ENCODE measurements at places on chromosomes 16 and 17. TPM values are rescaled to one million over a fixed set of nuclear protein-coding genes. Genes with fewer than 3 reads are reported as not detected.

GRCh38 chr16:75222271-75222783, 3.5 kb downstream of the CTRB1 start:
- H3K36me3 ChIP-seq, result no peaks in the 10 kb centered on the region
- DNase-seq, result no peak
- H3K4me1 ChIP-seq, result no peaks in the 10 kb centered on the region

- peak overlapping the region; percentile 49 for H3K4me3 ChIP-seq
- no peaks in the 10 kb centered on the region for H3K4me1 ChIP-seq
- H3K27me3 ChIP-seq, result no peaks in the 10 kb centered on the region
- peak; percentile 74 for DNase-seq
- no peak overlapping the region for H3K27ac ChIP-seq
These were observed 99.9 kb downstream of the EFCAB13 start for GRCh38 chr17:47423406-47424295.

- H3K36me3 ChIP-seq, result no peaks in the 10 kb centered on the region
- H3K27ac ChIP-seq, result no peak overlapping the region
- H3K27me3 ChIP-seq, result no peaks in the 10 kb centered on the region
- peak; percentile 61 for DNase-seq
These were observed 7.0 kb downstream of the PRR29 start for GRCh38 chr17:64004903-64005733.

GRCh38 chr17:12691173-12691572, 25.5 kb downstream of the MYOCD start:
- H3K4me3 ChIP-seq, result no peak overlapping the region
- H3K27me3 ChIP-seq, result no peaks in the 10 kb centered on the region
- H3K4me1 ChIP-seq, result no peaks in the 10 kb centered on the region

GRCh38 chr17:78346605-78347250, 13.1 kb downstream of the SOCS3 start:
- H3K4me3 ChIP-seq, result no peak overlapping the region
- no peak for DNase-seq
- no peaks in the 10 kb centered on the region for H3K36me3 ChIP-seq

DNA sequence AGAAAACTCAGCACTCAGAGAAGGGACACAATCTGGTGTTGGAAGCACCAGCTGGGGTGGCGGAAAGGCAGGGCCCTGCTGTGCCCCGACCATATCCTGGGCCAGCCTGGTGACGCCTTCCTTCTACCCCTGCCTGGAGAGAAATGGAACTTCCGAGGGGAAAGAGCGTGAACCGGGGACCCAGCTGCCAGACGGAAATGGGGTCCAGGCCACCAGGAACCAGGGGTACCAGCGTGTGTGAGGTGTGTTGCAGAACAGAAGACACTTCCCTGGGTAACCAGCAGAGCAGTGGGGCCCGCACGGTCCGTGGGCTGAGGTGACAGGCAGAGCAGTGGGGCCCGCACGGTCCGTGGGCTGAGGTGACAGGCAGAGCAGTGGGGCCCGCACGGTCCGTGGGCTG, 6.8 kb downstream of the RAB40B start:
- no peaks in the 10 kb centered on the region for H3K4me1 ChIP-seq
- no peak overlapping the region for H3K4me3 ChIP-seq
- no peaks in the 10 kb centered on the region for H3K36me3 ChIP-seq
- peak; percentile 26 for DNase-seq
- no peak overlapping the region for H3K27ac ChIP-seq
- H3K27me3 ChIP-seq, result no peaks in the 10 kb centered on the region

DNA sequence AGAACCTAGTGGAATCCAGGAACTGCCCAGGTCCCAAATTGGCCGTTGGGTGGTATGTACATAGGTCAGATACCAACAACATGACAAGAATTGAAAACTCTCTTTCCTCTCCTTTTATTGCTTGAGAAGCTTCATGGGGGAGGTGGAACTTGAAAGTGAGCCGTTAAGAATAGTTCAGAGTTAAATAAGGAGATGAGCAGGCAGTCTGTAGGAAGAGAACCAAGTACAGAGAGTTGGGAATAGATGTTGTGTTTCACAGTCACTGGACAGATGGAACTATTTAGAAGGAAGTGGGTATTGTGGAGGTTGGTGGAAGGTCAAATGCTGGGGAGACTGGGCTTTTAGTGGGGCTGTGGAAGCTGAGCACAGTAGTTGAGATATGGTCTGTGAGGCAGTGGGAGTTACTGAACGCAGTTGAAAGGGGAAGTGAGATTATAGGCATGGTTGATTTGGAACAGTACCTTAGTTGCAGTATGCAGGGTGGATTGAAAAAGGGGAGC, 26.4 kb downstream of the ARHGAP44 start:
- H3K36me3 ChIP-seq, result no peaks in the 10 kb centered on the region
- no peaks in the 10 kb centered on the region for H3K4me1 ChIP-seq
- no peak for DNase-seq
- H3K27ac ChIP-seq, result no peak overlapping the region

DNA sequence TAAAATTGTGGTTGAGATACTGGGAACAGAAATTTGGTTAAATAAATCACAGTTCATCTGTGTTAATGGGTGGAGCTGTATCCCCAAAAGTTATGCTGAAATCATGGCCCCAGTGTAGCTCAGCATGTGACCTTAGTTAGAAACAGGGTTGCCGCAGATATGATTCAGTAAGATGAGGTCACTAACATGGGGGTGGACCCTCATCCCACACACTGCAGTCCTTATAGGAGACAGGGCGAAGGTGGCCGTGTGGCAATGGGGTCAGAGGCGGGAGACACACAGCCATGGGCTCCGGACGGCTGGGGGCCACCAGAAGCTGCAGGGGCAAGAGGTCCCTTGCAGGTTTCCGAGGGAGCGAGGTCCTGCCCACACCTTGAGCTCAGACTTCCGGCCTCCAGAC, 10.7 kb downstream of the GALNS start:
- H3K27me3 ChIP-seq, result no peaks in the 10 kb centered on the region
- H3K36me3 ChIP-seq, result no peaks in the 10 kb centered on the region
- H3K4me1 ChIP-seq, result no peaks in the 10 kb centered on the region
- no peak for DNase-seq

DNA sequence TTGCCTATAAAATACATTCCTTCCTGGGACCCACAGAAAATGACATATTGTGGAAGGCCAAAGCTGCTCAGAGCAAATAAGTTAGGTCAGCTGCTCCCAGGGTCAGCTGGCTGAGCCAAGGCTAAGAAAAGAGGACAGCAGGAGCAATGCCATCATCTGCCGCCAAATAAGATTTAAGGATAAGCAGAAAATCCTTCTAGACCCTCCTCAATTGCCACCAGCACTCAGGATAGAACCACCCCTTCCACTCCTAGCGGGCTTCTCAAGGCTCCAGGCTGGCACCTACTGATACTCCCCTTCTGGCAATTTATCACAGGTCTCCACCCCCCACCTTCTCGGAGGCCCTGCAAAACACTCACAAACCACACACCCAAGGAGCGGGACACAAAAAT, 22.9 kb downstream of the MBTPS1 start:
- H3K27ac ChIP-seq, result no peak overlapping the region
- no peak for DNase-seq
- no peak overlapping the region for H3K4me3 ChIP-seq
- H3K27me3 ChIP-seq, result no peaks in the 10 kb centered on the region

DHRS7C gene
- not detected for total RNA-seq

AOC2 gene
- total RNA-seq, result 2.6 TPM
